ENCODE measurements at places on chromosomes 7 and 10.
A peak's percentile ranks its signal among the peaks of the same experiment; 100 is the strongest.

DNA sequence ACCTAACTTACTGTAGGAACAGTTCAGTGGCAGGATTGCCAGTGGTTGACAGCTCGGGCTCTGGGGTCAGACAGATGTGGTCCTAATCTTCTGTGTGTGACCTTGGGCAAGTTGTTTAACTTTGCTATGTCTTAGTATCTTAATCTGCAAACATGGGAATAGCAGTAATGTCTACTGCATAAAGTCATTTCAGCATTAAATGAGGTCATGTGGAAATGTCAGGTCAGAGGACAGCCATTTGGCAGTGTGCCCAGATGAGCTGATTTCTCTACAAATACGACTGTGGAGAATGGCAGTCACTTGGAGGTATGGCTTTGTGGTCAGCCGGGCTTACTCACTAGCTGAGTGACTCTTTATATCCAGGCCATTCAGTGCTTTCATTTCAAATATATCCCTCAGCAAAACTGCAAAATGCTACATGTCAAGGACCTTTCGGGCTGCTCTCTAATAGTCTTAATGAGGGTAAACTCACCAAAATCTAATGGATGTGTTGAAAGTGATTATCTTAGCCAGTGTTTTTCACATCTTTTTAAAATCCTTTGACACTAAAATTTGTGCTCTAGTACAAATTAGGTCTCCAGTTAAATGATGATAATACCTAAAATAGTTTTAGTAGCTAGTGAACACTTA, 171.4 kb downstream of the ST7 start:
- peak; percentile 5 for DNase-seq

DNA sequence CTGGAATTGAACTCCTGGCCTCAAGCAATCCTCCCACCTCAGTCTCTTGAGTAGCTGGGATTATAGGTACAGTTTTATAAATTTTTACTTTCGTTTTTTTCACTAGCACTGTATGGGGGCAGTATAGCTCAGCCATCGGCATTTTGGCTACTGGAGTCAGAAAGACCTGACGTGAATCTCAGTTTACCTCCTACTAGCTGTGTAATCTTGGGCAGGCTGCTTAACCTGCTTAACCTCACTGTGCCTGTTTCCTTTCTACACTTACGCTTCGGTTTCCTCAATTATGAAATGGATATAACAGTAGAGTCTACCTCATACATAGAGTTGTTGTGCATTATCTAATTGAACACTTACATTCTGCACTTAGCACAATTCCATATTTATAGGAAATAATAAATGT, 16.7 kb downstream of the STN1 start:
- no peak for DNase-seq

GRCh38 chr10:99233000-99233688, 2.5 kb downstream of the HPSE2 start:
- DNase-seq = no peak

GRCh38 chr10:112330162-112330561, 43.8 kb upstream of the ACSL5 start:
- DNase-seq = no peak

GRCh38 chr7:35749556-35749955, 51.3 kb upstream of the SEPTIN7 start:
- DNase-seq = no peak

- DNase-seq = no peak
These were observed 33.4 kb upstream of the FAM133B start for GRCh38 chr7:92623544-92623943.

DNA sequence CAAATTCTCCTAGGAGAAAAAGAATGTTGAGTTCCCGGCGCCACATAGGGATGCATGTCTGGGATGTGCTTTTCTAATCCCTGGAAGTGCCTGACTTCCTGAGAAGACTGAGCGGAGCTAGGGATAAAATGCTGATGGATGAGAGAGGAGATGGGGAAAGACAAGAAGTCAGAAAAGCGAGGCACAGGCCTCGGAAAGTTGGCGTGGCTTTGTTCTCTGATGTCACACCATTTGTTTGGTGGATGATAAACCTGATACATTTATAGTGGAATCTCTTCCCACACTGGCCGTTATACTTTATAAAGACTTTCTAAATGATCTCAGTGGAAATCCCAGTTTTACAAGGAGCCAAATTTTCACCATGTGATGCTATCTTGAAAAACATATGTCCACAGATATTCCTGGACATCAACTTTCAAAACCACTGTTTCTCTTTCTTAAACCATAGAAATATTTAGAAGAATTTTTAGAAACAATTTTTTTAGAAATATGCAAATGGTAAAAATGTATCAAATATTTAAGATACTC, 188.8 kb upstream of the SVIL start:
- DNase-seq = no peak

DNA sequence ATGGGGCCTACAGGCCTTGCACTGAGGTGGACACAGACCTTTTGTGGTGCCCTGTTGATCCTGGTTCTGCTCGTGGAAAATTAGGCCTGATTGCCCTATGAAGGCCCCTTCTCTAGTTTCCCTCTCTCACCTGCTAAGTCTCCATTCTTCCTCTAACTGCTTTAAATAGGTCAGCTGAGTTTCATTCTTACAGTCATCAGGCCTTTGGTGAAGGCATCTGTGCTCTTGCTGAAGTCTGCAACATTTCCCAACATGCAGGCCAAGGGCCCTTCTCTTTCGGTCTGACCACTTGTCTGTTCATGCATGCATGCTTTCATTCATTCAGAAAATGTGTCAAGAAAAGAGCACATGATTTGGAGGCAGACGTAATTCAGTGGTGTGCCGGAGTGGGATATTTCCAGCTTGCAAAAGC, 244.0 kb downstream of the BUB3 start:
- DNase-seq = no peak

- DNase-seq = no peak
These were observed 47.2 kb downstream of the PAX2 start for GRCh38 chr10:100792574-100792973.

DNA sequence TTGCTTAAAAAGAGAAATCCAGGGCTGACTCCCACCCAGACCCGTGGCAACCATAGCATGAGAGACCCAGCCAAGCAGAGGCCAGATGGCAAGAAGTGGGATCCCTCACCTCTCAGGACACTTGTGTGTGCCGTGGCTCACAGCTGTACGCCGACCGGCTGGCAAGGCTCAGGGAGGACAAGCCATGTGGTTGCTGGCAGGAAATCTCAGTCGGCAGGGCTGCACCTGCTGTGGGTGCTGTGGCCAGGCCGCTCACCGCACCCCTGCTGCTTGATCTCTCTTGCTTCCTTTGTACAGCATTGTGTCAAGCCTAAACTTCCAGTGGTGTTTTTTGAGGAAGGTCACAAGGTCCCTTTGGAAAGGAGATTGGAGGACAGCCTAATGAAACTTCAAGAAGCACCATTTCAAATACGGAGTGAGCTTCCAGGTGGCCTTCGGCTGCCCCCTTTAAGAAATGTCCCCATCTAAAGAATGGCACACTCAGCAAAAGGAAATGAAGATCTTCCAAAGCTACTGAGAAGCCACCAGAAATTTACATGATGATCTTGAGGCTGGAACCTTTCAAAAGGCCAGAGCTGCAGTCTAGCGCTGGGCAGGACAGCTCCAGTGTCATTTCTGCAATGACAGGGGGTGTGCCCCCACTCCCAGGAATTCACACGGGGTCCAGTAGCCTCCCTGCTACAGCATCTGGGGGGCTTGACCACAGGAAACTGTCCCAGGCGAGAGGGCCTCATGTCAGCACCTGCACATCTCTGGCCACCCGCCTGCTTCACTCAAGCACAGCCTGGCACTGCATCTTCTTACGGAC, 409.0 kb upstream of the MGMT start:
- peak; percentile 5 for DNase-seq

DNA sequence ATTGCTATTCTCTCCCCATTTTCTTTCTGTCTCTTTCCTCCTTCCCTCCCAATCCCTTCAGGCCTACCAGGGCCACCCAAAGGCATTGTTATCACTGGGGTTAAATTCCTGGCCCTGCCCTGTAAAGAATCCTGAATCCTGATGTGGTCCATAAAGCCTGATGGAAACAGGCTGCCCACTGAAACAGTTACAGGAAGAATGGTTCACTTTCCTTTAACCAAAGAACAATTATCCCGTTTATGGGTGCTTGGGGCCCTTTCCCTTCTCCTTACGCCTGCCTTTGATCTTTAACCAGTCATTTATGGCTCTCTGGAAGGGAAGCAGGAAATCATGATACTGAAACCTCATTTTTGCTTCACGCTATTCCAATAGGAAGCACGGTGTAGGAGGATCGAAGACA, 273.1 kb upstream of the NEBL start:
- no peak for DNase-seq

DNA sequence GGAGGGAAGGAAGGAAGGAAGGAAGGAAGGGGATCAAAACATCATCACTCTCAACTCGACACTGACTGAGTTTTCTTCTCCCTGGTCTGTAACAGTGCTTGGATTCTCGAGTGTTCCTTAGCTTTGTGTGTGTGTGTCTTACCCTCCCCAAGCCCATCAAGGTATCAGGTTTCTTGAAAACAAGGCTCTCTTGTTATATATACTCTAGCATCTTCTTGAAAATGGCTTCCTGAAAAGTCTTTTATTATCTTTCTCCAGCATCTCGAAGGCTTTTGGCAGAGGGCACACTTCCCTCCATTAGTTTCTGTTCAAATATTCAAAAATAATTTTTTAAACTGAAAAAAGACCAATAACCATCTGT, 13.4 kb downstream of the SERPINE1 start:
- no peak for DNase-seq

DNA sequence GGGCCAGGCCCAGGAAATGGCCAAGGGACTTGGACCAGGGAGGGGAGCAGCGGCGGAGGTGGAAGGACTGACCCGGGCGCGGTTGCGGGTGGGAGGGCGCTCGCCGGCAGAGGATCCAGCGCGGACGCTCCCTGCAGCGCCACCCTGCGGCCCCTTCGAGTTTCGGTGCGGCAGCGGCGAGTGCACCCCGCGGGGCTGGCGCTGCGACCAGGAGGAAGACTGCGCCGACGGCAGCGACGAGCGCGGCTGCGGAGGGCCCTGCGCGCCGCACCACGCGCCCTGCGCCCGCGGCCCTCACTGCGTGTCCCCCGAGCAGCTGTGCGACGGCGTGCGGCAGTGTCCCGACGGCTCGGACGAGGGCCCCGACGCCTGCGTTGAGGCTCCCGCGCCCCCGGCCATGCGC, 16.8 kb upstream of the ZNF467 start:
- no peak for DNase-seq

GRCh38 chr7:99111591-99111990, 32.3 kb downstream of the SMURF1 start:
- no peak for DNase-seq

DNA sequence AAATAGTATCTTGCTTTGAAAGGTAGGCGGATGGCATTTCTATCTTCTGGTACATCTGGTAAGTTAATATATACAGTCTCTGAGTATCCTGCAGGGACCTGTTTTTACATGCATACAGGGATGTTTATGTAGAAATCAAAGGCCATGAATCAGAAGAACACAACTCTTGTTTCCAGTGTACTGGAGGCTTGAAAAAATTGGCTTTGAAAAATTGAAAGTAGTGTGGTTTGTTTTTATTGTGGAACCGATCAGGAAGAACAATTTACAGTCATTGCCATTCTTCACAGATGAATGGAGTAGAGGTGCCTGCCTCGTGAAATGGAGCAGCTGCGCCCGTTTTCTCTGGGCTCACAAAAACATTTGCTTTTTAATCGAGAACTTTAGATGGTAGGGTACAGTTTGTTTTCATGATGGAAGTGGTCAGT, 54.0 kb upstream of the RPA3 start:
- DNase-seq = no peak

- DNase-seq = no peak
These were observed 43.6 kb downstream of the ZNF22 start for GRCh38 chr10:45044290-45044689.

DNA sequence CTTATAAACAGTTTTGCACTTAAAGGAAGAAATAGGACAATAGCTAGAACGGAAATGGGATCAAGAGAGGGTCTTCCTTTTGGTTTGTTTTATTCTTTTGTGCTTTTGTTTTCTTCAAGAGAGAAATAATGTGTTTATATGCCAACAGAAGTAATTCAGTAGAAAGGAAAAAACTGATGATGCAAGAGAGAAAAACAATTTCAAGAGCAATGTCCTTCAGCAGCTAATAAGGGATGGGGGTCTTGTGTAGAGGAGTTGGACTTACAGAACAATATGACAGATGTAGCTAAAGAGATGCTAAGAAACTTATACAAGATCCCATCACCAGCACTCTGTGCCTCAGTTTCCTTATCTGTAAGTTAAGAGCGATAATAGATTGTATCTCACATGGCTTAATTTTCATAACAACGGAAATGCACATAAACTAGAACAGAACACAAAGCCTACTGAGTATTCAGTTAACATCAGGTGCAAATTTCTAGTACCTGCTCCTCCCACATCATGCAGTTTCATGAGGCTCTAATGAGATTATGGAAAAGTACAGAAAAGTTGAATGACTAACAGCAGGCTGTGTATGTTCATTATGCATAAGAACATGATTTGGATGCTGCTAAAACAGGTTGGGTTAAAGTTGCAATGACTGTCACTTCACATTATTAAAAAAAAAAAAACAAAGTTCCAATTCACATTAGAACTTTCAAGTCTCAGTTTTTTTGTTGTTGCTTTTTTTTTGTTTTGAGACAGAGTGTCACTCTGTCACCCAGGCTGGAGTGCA, 17.2 kb downstream of the HERPUD2 start:
- DNase-seq = no peak

DNA sequence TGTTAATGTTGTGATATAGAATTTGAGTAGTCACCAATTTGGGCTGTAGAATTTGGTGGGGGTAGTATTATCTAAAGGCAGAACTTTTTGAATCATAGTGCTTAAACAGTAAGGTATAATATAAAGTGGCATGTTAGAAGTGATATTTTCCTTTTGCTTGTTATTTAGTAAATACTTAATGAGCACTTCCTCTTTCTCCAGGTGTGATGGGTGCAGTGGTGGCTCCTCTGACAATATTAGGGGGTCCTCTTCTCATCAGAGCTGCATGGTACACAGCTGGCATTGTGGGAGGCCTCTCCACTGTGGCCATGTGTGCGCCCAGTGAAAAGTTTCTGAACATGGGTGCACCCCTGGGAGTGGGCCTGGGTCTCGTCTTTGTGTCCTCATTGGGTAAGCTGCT, 10.5 kb downstream of the GHITM start:
- no peak for DNase-seq

- DNase-seq = no peak
These were observed at the start of gene CHST15 for GRCh38 chr10:124092860-124093773. TSS of gene CHST15 (minus strand) at chr10:124093598. CDS start at chr10:124046212, 47,386 bp downstream.

- no peak for DNase-seq
These were observed 62.1 kb upstream of the PRSS58 start for GRCh38 chr7:142319970-142320369.

DNA sequence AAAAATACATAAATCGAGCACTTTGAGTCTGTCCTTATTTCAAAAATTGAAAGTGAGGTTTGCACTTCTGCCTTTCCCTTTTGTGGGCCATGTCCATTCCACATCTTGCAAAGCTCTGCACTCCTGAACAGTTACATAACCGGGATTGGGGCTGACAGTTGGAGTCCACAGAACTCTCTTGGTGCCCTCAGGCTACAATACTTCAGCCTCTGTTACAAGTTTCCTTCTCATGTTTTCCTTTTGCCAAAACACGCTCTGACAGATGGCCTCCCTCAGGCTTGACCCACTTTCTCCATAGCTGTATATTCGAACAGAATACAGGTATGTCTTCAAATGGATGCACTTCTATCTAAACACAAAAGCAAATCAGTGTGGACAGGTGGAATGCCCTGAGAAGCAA, 335.9 kb downstream of the WDR37 start:
- no peak for DNase-seq

GRCh38 chr7:142770661-142771352, at the start of gene PRSS2:
TSS of gene PRSS2 (plus strand) at chr7:142770970. CDS start at chr7:142770983, 13 bp downstream.
- no peak for DNase-seq

GRCh38 chr7:104883718-104884452, 130.1 kb upstream of the KMT2E start:
- DNase-seq = peak; percentile 67
